ENCODE measurements at places on chromosomes 1 and 21.

GRCh38 chr1:93980320-93981273, 71.4 kb upstream of the GCLM start:
- no peak for DNase-seq

DNA sequence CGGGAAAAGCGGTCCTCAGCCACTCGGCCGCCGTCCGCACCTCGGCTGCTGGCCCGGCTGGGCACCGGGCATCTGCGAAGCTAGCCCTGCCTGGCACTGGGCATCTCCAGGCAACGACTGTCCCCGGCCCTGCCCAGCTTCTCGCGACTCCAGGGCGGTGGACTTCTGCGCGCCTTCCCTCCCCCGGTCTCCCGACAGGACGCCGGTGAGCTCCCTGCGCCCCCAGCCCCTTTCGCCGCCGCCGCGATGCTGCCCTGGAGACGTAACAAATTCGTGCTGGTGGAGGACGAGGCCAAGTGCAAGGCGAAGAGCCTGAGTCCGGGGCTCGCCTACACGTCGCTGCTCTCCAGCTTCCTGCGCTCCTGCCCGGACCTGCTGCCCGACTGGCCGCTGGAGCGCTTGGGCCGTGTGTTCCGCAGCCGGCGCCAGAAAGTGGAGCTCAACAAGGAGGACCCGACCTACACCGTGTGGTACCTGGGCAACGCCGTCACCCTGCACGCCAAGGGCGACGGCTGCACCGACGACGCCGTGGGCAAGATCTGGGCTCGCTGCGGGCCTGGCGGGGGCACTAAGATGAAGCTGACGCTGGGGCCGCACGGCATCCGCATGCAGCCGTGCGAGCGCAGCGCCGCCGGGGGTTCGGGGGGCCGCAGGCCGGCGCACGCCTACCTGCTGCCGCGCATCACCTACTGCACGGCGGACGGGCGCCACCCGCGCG, 514 bp downstream of the FAM43B start:
- DNase-seq = no peak

- peak; percentile 21 for DNase-seq
Observed at GRCh38 chr1:186212568-186213224, 162.4 kb downstream of the TPR start.

DNA sequence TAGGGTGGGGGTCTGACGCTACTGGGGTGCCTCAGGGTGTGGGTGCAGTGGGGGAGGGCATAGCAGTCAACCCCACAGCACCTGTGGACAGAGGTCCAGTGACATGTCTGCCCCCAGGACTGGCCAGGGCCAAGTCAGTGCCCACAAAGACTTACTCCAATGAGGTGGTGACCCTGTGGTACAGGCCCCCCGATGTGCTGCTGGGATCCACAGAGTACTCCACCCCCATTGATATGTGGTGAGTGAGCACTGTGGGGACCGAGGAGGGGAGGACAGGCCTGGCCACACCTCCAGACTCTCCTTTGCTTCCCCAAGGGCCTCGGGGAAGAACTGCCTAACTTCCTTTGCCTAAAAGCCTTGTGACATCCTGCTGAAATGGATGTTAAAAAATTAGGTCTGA, 23.5 kb downstream of the CDK18 start:
- no peak for DNase-seq

- DNase-seq = no peak
Observed at GRCh38 chr1:35561297-35561971, 3.8 kb downstream of the NCDN start.

DNA sequence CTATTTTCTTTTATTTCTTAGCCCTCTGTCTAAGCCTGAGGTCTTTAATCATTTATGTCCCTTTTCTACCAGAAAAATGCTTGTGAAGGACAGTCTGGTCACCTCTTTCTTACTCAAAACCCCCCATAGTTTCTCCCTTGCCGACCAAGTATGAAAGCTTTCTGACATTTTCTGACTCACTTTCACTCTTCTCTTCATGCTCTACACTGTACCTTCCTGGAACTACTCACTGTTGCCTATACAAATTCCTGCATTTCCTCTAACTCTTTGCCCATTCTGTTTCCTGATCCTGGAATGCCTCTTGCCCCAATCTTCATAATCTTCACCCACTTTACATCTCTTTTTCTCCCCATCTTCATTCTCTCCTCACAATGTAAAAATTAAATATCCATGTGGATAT, 380.0 kb downstream of the HHIPL2 start:
- no peak for DNase-seq

- no peak for DNase-seq
Observed at GRCh38 chr1:115252585-115252984, 85.5 kb downstream of the NGF start.

DNA sequence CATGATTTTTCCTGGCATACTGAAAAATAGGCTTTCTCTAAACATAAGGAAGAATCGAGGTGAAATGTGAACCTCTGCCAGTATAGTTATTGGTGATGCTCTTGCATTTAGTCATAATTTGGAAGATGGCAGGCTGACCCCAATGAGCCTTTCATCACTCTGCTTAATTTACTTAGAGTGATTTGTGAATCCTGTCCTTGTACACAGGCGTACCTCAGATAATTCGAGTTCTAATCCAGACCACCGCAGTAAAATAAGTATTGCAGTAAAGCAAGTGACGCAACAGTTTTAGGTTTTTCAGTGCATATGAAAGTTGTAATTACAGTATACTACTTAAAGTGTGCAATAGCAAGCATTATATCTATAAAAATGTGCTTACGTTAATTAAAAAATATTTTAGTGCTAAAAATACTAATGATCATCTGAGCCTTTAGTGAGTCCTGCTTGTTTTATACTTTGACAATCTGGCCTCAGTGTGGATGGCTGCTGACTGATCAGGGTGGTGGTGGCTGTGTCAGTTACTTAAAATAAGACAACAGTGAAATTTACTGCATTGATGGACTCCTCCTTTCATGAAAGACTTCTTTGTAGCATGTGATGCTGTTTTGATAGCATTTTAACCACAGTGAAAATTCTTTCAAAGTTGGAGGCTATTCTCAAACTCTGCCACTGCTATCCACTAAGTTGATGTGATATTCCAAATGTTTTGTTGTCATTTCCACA, 1.7 kb downstream of the PKNOX1 start:
- DNase-seq = no peak

- no peak for DNase-seq
Observed at GRCh38 chr1:12179111-12179519, 12.3 kb downstream of the TNFRSF1B start.

GRCh38 chr1:23370709-23371584, 1.3 kb upstream of the ZNF436 start:
- no peak for DNase-seq

GRCh38 chr1:144101397-144102045, 129.7 kb upstream of the FAM72C start:
- DNase-seq = peak; percentile 18

DNA sequence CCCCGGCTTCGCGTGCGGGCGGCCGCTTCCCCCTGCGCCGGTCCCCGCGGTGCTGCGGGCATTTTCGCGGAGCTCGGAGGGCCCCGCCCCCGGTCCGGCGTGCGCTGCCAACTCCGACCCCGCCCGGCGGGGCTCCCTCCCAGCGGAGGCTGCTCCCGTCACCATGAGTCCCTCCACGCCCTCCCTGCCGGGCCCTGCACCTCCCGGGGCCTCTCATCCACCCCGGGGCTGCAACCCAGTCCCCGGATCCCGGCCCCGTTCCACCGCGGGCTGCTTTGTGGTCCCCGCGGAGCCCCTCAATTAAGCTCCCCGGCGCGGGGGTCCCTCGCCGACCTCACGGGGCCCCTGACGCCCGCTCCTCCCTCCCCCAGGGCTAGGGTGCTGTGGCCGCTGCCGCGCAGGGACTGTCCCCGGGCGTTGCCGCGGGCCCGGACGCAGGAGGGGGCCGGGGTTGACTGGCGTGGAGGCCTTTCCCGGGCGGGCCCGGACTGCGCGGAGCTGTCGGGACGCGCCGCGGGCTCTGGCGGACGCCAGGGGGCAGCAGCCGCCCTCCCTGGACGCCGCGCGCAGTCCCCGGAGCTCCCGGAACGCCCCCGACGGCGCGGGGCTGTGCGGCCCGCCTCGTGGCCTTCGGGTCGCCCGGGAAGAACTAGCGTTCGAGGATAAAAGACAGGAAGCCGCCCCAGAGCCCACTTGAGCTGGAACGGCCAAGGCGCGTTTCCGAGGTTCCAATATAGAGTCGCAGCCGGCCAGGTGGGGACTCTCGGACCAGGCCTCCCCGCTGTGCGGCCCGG, 159.2 kb downstream of the RUNX1 start:
- DNase-seq = peak; percentile 66

DNA sequence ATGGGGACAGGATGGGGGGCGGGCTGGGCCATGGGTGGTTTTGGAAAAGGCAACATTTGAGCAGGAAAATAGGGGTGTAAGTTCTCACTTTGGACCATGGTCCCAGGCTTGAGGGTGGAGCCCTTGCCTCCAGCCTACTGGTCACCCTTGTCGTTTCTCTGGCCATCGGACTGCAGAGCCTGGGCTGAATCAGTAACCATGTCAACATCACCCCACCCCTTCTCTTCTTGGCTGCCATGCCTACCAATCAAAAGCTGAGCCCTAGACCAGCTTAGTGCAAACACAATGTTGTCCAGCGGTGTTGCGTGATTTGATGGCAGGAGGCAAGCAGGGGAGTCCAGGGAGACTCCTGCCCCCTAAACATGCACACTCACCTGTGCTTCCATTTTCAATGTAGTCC, 231.0 kb upstream of the KAZN start:
- DNase-seq = no peak

GRCh38 chr1:54190526-54190925, 9.3 kb downstream of the CYB5RL start:
- DNase-seq = no peak

DNA sequence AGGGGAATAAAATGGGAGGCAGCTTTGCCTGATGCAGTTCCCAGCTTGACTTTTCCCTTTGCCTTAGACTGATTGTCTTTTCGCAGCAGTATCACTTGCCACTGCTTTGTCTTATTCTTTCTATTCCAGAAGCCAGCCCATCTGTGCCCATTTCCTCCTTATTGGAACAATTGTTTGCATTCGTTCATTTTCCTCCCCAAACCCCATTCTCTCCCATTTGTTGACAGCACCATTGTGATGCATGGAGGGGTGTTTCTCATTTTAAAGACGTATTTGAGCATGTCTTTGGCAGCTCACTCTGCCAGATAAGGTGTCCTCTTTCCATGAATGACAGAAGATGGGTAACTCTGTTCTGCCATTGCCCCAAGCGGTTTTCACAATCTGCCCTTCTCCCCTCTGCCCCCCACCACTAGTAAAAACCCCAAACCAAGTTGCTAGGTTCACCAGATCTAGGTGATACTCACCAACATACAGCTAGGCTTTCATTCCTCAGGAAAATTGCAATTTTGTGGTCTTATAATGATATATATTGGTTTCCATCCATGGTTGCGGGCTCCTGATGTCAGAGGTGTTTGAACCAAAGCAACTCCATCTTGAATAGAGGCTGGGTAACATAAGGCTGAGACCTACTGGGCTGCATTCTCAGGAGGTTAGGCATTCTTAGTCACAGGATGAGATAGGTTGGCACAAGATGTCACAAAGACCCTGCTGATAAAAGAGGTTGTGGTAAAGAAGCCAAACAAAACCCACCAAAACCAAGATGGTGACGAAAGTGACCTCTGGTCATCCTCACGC, 30.8 kb downstream of the SERBP1 start:
- DNase-seq = no peak

DNA sequence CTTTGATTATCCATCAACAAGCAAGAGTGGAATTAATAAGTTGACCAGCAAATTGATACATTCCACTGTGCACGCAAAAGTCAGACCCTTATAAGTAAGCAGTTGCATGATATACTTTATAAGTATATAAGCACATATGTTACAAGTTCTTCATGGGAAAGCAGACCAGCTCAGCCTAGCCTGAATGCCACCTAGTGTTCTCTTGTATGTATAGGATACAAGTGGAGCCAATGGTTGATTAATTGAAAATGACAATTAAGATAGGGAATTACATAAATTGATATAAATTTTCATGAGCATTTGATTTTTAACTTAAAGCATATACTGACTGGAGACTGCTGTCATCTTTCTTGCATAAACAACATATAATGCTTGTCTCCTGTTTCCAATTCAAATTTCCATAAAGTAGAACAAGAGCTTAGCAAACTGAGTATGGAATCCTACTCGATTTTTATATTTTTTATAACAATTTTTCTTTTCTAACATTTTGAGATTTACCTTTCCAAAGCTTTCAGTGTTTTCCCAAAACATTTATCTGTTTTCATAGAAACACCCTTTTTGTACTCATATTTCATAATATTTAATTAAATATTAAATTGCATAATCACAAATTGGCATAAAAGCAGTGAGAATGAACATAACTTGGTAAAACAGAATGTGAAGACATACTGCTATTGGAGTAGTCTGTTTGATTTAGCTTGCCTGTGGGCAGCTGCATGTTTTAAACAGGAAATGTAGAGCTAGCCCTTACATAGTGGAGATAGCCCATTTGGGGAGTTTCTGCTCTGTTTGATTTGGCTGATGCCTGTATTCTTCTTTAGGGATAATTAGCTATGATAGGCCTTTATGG, 62.8 kb downstream of the MAGI3 start:
- no peak for DNase-seq

DNA sequence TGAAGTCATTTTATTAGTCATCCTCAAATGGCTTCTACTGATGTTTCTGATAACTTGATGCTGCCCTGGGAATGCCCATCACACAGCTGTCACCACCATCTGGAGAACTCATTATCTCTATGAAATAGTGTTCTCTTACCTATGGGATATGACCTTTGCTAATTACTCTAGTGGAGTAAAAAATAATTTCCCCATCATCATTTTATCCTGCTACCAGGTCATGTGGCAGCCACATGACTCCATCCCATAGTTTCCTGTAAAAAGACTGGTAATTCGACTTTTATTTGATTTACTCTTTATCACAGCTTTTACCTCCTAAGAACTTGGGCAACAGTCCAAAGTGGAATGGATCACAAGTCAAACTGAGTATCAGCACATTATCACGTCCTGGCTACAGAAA, 76.1 kb upstream of the USP25 start:
- no peak for DNase-seq

DNA sequence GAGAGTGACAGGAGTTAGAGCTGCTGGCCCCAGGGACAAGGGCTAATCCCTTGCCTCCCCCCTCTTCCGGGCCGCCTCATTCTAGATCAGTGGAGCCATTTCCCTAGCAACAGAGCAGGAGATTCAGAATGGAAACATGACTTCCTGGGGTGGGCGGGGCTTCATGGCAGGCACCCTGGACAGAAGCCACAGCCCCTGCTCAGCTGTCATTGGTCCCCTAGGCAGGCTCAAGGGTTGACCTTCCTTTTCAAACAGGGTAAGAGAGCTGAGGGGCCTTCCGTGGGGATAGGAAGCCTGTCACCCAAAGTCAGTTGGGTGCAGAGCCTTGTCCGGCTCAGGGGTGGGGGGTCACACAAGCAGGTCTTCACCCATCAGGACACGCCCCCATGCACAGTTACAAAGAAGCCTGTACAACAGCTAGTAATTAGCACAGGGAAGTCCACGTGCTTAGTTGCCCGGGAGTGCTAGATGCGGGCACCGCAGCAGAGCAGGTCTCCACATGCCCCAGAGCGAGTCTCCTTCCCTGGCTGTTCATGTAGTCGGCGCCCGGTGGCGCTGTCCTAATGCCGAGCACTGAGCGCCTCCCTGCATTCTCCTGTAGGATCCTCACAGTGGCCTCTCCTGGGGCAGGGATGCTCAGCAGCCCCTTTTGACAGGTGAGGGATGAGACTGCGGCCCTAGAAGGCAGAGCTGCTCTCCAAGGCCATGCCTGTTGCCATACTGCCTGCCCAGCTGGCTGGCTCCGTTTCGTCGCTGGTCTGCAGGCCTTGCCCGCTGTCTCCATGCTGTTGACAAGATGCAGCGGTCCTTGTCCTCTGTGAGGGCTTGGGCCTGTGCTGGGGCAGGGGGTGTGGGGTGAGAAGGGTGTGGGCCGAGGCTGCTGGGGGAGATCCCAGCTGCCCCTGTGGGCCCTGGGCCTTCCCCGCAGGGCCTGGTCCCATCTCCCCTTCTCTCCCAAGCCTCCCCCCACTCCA, 5.1 kb downstream of the TMEM201 start:
- DNase-seq = no peak

GRCh38 chr1:158978730-158979129, 31.0 kb upstream of the IFI16 start:
- DNase-seq = no peak

Data from breast epithelium (tissue), 4 donors.